ENCODE measurements at places on chromosomes 6 and 20.

DNA sequence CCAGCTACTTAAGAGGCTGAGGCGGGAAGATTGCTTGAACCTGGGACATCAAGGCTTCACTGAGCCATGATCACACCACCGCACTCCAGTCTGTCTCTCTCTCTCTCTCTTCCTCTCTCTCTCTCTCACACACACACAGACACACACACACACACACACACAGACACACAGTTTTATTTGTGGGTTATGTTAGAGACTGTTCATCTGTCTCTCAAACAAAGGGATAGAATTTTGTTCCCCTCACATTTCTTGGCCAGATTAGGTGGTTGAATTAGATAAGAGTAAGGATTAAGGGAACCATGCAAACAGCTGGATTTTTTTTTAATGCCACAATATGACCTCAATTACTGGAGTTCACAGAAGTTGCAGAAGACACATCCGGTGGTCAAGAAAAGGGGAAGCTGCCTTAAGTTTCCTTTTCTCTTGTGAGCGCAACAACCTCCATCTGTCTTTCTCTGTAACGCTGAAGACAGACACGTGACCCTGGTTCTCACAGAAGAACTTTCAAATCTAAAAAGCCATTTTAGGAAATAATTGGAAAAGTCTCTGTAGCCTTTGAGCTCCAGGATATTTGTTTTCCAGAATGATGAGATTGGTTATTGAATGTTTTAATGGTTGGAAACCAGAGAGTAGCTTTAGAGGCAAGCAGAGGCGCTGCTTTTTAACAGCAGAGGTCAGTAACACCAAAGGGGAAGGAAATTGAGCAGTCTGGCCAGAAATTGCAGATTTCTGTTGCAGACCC lies 32.9 kb upstream of the LGSN start:
- peak; percentile 91 for DNase-seq

- DNase-seq, result no peak
Measured at GRCh38 chr6:147651249-147652063, 143.0 kb downstream of the SAMD5 start.

DNA sequence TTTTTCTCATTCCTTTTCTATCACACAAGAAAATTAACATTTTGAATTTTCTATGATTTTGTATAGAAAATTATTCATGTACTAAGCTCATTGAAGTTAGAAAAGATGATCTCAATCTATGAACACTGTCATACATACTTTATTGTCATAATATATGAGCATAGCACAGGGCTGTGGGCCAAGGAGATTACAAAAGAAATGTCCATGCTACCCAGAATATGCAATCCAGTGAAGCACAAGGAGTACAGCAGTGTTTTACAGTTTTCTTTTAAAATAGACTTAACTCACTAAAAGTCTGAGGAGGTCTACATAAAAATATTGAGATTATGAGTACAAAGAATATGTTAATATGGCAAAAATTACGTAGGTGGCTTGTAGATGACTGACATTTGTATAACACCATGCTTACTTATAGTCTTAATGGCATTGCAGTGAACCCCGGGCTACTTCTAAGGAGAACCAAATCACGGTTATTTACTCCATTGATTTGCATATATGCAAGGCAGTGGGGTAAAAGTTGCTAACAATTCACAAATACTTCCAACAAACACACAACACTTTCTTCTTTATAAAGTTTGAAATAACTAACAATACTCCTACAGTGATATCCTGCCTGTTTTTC lies 257.1 kb downstream of the BCKDHB start:
- no peak for DNase-seq

- DNase-seq, result no peak
Measured at GRCh38 chr6:124022641-124023040, 219.0 kb downstream of the NKAIN2 start.

GRCh38 chr6:33983721-33984465 lies 162.0 kb downstream of the GRM4 start:
- DNase-seq, result no peak

All from GF-D8 (cell line).